ENCODE measurements at places on chromosomes 16 and 17.

DNA sequence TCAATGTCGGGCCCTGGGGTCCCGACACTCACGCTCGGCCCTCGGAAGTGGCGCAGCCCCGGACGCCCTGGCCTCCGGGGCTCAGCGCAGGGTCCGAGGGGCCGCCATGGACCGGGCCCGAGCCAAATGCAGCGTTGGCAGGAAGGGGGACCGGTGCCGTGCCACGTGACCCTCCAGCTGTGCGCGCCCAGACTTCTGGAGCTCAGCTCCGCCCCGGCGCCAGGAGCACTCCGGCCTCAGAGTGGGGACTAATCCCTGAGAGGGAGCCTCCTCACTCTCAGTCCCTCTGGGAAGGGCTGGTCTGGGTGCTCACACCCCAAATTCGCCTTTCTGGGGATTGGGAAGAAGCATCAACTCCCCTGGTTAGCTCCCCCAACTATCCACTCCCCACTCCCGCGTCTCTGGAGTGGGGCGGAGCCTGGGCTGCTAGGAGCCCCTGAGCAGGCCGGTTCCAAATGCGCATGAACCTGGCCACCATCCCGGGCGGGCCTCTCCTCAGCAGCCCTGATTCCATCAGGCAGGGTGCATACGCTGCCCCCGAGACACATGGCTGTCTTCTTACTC is at the start of gene B3GNT9:
Gene B3GNT9, minus strand, starts transcription at position 166 of the 564 bp plus-strand sequence. CDS start 513 bp downstream, outside the sequence.
- peak; percentile 81 for DNase-seq

GRCh38 chr17:50634915-50635731 is 442 bp downstream of the ABCC3 start:
- DNase-seq: no peak

- no peak for DNase-seq
Observed at GRCh38 chr16:67470359-67470758, 10.6 kb downstream of the ATP6V0D1 start.

DNA sequence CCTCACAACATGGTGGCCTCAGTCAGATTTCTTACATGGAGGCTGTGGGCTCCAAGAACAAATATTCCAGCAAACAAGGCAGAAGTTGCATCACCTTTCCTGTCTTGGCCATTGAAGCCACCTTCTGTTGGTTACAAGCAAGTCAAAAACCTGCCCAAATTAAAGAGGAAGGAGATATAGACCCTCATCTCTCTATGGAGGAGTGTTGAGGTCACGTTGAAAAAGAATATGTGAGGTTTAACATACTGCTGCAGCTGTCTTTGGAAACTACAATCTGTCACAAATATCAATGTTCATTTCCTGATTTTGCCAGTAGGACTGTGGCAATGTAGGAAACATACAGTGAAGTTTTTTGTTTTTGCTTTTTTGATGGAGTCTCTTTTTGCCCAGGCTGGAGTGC is 211.4 kb downstream of the COPRS start:
- DNase-seq: no peak

GRCh38 chr16:48291303-48291702 is 44.0 kb upstream of the ABCC11 start:
- DNase-seq: no peak

DNA sequence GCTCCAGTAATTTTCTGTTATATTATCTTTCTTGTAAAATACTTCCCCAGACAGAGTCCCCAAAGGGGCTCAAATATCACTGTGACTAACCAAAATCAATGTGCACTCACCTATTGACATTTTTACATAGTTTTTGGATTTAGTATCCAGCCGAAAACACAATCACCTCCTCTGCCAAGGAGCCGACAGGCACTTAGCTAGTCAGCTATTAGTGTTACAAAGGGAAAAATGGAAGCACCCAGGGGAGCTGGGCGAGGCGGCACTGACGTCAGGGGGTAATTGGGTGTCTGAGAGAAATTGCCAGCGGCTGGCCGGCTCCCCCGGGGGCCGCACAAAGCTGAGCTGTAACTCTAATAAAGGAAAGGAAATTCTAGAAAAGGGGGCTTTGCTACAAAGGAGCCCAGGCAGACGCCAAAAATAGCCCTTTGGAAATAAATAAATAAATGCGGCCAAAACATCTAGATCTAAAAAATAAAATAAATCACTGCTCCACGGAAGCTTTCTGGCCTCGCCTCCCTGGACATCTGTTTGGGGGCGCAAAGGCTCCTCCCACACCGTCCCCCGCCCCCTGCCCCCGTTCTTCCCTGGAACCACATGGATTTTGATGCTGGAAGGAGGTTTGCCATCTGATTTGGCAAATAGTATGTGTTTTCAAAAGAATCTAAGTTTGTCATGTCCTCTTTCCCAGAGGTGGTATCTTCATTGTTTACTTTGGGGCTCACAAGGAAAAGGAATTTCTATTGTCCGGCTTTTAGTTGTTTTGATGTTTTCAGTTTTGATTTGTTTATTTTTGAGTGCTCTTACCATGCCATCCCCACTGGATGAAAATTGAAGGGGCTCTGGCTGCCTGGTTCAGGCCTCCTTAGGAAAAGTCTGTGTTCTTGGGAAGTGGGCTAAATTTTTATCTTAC is 156.7 kb downstream of the ZNF423 start:
- no peak for DNase-seq

DNA sequence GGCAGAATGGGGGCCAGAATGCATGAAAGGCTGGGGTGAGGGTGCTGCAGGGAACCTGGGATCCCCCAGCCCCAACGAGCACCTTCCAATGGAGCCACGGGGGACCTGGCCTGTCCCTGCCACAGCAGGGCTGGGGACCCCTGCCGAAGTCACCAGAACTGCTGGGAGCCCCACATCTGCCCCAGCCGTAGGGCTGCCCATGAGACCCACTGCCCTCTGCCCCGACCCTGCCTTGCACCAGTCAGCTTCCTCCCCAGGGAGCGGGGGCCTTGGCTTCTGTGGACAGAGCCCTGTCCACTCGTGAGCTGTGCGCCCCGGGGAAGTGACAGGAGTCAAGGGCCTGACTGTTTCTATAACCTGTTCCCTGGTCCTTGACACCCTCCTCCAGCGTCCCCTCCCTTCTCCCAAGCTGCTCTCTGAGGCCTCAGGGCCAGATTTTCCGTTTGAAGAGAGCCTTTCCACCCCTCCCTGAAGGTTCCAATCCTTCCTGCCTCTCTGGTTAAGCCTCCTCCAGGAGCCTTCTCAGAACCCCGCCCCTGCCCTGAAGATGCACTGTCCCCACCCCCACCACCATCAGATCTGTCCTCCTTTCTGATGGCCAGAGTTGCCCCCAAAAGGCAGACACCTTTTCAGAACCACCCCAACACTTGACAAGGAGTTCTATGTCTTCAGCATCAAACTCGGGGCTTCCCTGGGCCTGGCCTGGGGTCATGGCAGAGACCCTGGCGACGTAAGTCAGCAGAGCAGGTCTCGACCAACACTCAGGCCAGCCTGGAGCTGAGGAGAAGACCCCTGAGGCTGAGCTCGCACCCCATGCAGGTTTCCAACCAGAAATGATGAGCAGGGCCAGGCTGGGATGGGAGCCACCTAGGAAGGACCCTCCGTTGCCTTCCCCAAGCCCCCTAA is 10.7 kb upstream of the PRR29 start:
- no peak for DNase-seq

All from left colon (tissue), 2 donors.